Stimulated activated CD4-positive, alpha-beta T cell treated with anti-CD3 and anti-CD28 coated beads, Interleukin-1b, Interleukin-23, amount 100 ng/mL, for 1 hour (primary cell): ENCODE measurements at places on chromosomes 16 and 17.

DNA sequence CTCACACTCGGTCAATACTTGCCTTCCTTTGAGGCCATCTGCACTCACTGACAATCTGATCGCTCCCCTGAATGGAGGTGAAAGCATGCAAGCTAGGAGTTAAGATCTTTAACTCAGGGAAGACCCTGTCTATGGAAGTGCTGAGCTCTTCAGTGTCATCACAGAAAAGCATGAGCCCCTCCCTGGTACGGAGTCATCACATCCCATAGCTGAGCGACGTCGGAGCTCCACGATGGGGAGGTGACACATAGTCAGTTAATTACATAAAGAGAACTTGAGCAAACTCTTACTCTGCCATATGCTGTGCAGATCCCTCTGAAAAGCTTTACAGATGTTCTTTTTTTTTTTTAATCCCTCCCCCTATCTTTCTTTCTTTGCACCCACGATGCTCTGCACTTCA lies 463.2 kb downstream of the WWOX start:
- no peak for DNase-seq

DNA sequence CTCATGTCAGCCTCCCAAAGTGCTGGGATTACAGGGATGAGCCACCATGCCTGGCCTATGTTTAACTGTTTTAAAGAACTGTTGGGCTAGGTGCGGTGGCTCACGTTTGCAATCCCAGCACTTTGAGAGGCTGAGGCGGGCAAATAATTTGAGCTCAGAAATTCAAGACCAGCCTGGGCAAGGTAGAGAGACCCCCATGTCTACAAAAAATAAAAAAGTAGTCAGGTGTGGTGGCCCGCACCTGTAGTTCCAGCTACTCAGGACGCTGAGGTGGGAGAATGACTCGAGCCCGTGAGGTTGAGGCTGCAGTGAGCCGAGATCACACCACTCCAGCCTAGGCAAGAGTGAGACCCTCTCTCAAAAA lies 1.9 kb upstream of the ITGAL start:
- no peak for DNase-seq

DNA sequence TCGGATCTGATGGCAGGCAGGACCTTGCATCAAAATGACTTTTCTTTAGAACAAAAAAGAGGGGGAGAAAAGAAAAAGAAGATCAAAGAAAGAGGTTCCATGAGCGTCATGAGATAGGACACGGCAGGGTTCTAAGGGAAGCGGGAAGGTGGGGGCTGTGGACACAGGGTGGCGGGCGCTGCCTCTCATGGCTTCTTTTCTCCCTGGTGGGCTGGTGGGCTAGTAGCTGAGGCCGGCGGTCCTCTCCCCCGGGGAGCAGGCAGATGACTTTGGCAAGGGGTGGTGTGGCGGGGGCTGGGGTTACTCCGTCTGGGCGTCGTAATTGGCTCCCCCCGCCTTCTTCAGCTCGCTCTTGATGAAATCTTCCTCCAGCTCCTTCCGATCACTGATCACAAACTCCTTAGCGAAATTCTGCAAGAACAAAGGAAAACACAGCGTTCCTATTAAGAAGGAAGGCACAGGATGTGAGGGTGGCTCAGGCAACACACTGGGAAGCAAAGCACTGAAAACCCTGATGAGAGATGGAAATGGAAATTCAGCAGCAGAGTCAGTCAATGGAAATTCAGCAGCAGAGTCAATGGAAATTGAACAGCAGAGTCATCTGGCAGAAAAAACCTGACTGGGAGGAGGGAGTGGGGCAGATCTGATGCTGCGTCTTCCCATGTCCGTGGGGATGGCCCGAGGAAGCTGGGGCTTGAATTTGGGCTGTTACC lies 51.2 kb downstream of the COTL1 start:
- DNase-seq, result no peak

- DNase-seq, result no peak
These were observed 5.4 kb downstream of the LRRC75A start for GRCh38 chr17:16486373-16487250.

DNA sequence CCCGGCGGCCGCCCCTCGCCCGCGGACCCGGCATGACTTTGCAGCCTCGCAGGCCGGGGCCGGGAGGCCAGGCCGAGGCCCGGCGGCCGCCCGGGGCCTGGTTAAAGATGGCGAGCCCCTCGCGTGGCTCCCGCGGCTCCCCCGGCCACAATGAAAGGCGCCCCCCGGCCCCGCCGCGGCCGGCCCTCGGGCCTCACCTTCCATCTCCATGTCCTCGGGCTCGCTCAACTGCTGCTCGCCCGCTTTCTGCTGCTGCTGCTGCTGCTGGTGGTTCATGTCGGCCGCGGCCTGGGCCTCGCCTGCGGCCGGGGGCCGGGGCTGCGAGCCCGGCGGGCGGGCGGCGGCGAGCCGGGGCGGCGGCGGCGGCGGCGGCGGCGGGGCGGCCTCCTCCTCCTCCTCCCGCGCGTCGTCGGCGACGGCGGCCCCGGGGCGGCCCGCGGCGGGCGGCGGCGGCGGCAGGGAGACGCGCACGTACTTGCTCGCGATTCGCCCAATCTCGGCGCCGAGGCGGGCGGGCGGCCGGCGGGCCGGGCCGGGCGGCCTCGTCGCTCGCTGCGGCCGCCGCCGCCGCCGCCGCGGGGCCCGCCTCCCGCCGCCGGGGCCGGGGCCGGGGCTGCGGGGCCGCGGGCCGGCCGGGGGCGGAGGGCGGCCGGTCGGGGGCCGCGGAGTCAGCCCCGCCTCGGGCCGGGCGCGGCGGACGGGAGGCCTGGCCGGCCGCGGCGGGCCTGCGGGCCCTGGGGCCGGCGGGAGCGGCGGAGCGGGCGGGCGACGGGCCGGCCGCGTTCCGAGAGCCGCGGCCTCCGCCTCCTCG lies 491 bp downstream of the USP7 start:
- no peak for DNase-seq

GRCh38 chr17:60253048-60253447 lies 103.3 kb downstream of the CA4 start:
- DNase-seq, result no peak

DNA sequence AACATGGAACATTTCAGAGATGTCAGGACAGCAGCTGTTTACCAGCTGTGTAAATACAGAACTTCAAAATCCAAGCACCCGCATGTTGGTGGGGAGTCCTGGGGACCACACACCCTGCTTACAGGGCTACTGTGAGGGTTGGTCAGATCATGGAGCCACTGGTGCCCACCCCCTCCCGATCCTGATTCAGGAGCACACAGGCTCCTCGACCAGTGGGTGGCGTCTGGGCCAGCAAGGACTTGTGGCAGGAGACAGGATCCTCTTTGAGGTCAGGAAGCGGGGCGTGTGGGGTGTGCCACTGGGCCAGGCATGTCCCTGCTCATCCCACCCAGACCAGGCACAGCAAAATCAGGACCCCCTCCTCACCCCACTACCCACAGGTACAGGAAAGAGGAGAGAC lies 83.6 kb downstream of the SDK2 start:
- no peak for DNase-seq

- no peak for DNase-seq
These were observed 277.5 kb upstream of the HSBP1 start for GRCh38 chr16:83530293-83530692.

GRCh38 chr16:6861135-6861814 lies 471.4 kb upstream of the RBFOX1 start:
- no peak for DNase-seq

GRCh38 chr16:88785106-88785924 lies at the start of gene PIEZO1:
PIEZO1 (minus strand) TSS chr16:88785220; CDS start chr16:88784964, 256 bp downstream.
- peak; percentile 63 for DNase-seq

GRCh38 chr16:61277849-61278248 lies 758.4 kb downstream of the CDH8 start:
- no peak for DNase-seq

- no peak for DNase-seq
These were observed 47.8 kb downstream of the BMERB1 start for GRCh38 chr16:15482068-15482747.
